Stimulated activated CD8-positive, alpha-beta memory T cell treated with anti-CD3 and anti-CD28 coated beads, Interleukin-4, amount 100 ng/mL, for 1 hour (primary cell): ENCODE measurements at places on chromosomes 1 and 21.

DNA sequence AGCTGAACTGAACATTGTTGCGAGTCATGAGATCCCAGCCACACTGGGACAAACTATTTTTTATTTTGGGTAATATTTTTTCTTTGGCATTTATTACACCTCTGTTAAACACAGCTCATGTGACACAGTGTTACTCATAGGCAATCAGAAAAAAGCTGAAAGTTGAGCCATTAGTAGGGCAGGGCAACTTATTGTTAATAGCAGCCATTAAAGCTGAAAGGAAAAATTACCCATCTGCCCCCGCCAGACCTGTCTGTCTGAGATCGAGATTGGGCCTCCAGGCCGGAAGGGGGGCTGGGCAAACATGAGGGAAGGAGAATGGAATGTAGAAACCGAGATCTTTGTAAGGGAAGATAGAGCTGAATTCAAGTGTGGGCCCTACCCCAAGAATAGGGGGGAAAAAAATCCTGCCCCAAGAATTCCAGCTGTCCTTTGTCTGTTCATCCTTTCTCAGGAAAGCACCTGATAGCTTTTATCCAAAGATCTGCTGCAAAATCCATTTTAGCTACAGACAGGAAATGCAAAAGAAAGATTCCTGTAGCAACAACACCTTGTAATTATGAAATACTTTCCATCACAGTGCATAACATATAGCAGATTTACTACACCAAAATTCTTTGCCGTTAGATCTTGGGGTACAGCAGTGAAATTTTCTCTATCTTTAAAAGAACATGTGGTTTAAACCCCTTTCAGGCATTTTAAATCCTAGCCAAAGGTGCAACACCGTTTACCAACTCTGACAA, 212.8 kb downstream of the PBX1 start:
- DNase-seq, result no peak

GRCh38 chr1:5526385-5526750, 465.9 kb downstream of the NPHP4 start:
- DNase-seq, result no peak

- DNase-seq, result no peak
These were observed 40.9 kb downstream of the ELK4 start for GRCh38 chr1:205590777-205591513.

DNA sequence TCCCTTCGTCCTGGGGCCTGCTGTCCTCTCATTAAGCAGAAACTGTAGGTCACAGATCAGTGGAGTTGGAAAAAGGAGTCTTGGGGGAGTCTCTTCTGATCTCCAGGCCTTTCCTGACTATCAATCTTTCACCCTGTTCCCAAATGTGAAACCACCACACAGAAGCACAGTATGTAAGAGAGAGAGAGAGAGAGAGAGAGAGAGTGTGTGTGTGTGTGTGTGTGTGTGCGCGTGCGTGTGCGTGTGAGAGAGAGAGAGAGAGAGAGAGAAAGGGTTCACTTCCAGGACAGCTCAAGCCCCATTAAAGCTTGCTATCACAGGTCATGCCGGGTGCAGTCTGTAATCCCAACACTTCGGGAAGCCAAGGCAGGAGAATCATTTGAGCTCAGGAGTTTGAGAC, 1.5 kb upstream of the TTC24 start:
- DNase-seq, result no peak

- DNase-seq, result no peak
These were observed 82.8 kb downstream of the GLIS1 start for GRCh38 chr1:53655931-53656746.

- no peak for DNase-seq
These were observed 40.3 kb downstream of the BTG3 start for GRCh38 chr21:17572431-17572830.

DNA sequence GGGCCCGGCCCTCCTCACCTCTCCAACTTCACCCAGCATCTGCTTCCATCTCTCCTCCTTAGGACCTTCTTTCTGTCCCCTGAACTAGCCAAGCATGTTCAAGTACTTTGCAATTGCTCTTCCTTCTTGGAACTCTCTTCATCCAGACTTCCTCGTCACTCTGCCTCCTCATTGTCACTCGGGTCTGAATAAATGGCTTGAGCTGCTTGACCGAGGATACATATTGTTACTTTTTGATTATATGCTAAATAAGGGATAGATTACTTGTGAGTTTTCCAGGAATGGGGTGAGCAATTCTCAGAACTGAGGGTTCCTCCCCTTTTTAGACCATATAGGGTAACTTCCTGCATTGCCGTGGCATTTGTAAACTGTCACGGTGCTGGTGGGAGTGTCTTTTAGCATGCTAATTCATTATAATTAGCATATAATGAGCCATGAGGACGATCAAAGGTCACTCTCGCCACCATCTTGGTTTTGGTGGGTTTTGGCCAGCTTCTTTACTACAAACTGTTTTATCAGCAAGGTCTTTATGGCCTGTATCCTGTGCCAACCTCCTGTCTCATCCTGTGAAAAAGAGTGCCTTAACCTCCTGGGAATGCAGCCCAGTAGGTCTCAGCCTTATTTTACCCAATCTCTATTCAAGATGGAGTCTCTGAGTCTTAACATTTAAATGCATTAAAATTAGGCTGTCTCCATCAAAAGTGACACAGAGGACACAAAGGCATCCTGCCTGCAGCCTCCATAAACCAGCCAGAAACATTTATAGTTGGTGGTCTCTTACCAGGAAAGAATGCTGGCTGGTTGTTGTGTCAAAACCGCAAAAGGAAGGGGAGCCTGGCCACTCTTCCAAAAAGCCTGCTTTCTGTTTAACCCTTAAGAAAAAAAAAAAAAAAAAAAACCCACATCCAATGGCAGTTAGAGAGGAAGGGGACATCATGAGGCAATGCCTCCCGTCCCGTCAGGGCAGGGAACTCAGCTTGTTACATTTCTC, 179.3 kb downstream of the KAZN start:
- no peak for DNase-seq

- no peak for DNase-seq
These were observed 140.5 kb upstream of the MAP1LC3C start for GRCh38 chr1:242139442-242139841.

- no peak for DNase-seq
These were observed 30.0 kb downstream of the PRKACB start for GRCh38 chr1:84174051-84174556.

DNA sequence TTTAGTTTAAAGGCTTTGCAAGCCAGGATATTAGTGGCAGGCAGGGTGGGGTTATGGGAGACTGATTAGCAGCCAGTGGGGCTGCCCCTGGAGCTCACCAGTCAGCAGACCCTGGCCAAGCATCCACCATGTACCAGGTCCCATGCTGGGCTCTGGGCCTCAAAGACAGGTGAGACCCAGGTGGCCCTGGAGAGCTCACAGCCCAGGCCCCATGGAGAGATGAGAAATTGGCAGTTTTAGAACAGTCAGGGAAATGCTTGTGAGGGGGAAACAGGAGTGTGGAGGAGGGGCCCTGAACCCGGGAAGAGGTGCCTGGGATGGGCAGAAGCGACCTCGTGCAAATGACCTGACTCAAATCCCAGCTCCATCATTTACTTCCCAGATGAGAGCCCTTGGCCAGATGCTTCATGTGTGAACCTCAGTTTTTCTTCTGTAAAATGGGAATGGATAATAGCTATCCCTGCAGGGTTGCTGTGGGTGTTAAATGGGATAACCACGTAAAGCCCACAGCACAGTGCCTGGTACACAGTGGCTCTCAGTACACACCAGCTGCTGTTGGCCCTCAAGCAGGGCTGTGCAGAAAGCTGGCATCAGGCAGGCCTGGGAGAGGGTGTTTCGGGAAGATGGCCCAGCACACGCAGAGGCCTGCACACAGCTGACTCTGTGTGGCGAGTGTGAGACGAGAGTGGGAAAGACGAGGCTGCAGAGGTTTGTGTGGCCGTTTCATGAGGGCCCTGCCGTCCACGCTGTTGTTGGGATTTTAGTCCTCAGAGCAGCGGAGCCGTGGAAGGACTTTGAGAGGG, 518.5 kb downstream of the PTPRU start:
- DNase-seq, result no peak

- DNase-seq, result no peak
These were observed 308.0 kb downstream of the MATN1 start for GRCh38 chr1:30415171-30415940.

DNA sequence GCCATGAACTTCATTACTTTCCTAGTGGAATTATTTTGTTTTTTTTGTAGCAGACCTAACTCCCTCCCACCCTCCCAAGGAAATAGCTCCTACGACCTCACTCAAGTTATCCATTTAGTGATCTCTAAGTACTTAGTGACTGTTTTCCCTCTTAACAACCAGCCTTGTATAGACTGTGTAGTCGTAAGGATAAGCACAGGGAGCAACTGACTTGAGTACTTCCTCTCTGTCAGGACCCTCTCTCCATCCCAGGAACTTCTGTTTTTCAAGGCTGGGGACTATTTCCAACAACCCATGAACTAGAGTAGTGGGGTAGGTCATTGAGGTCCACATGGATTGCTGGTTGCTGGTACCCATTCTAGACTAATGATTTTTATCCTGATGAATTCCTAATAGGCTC, 1.9 kb downstream of the AGO1 start:
- DNase-seq, result no peak

DNA sequence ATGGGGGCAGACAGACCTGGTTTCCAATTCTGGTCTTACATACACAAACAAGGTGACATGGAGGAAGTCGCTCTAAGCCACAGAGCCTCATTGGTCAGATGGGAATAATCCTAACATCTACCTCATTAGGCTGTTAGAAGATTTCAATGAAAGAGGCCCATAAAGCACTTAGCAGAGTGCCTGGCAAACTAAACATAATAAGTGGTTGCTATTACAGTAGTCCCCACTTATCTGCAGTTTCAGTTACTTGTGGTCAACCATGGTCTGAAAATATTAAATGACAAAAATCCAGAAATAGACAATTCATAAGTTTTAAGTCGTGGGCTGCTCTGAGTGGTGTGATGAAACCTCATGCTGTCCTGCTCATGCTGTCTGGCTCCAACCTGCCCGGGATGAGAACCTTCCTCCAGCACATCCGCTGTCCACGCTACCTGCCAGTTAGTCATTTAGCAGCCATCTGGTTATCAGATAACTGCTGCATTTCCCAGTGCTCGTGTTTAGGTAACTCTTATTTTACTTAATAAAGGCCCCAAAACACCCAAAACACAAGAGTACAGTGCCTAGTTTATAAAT, 112.3 kb downstream of the DDX20 start:
- no peak for DNase-seq

GRCh38 chr1:40848530-40849189, 13.5 kb downstream of the CITED4 start:
- DNase-seq, result no peak

DNA sequence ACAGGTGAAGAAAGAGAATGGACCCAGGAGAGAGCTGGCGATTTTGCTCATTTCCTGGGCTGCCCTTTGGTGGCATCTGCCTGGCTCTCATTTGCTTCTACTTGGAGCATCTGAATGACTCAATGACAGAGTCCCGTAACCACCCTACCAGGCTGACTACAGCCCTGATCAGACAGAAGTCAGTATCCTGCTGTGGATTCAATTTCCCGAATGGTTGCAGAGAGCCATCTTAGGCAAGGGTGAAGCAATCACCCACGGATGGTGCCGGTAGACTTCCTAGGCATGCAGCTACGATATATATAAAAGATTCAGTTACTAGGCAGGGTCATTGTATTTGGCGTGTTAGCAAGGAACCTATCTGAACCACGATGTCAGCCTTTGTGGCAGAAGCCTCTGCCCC, 10.2 kb downstream of the AJAP1 start:
- DNase-seq, result no peak

- DNase-seq, result no peak
These were observed 9.1 kb downstream of the PYCR2 start for GRCh38 chr1:225914947-225915346.

DNA sequence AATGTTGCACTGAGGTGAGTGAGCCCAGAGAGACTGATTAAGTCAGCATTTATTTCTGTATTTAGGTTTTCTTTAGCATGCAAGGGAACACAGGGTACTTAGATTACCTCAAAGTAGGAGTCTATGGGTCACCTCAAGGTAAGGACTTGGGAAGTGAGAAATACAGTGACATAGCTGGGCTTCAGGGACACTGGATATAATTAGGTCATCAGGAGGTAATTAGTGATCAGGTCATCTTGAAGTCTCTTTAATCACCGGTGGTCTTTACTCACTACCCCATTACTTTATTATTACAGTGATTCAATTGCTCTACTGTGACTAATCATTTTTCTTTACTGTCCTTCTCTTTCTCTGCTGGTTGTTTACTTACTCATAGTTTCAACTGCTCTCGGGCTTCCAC, 59.9 kb upstream of the KCNK1 start:
- no peak for DNase-seq

- peak; percentile 59 for DNase-seq
These were observed at the start of gene PCBP3 for GRCh38 chr21:45643021-45643980. PCBP3 (plus strand) TSS chr21:45643725; CDS start chr21:45850086, 206,361 bp downstream.

- no peak for DNase-seq
These were observed 83.4 kb upstream of the ACTL8 start for GRCh38 chr1:17671741-17672140.

GRCh38 chr1:24501371-24502064, 1.1 kb upstream of the RCAN3 start:
- no peak for DNase-seq

DNA sequence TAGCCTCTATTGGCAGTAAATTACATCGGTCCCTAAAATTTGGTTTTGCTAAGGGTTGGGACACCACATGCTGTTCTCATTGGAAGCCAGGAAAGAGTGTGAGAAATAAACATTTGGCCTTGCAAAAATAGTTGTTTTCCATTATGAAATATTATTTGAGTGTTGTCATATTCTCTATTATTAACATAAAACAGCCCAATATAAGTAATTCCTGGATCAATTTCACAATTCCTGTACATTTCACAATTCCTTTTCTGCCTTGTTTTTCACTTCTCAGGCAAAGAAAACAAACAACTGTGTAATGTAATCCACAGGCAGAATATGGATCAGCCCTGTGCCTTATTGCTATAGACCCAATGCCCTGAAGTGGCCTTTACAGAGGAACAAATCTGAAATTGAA, 40.5 kb downstream of the C1orf87 start:
- DNase-seq, result no peak

DNA sequence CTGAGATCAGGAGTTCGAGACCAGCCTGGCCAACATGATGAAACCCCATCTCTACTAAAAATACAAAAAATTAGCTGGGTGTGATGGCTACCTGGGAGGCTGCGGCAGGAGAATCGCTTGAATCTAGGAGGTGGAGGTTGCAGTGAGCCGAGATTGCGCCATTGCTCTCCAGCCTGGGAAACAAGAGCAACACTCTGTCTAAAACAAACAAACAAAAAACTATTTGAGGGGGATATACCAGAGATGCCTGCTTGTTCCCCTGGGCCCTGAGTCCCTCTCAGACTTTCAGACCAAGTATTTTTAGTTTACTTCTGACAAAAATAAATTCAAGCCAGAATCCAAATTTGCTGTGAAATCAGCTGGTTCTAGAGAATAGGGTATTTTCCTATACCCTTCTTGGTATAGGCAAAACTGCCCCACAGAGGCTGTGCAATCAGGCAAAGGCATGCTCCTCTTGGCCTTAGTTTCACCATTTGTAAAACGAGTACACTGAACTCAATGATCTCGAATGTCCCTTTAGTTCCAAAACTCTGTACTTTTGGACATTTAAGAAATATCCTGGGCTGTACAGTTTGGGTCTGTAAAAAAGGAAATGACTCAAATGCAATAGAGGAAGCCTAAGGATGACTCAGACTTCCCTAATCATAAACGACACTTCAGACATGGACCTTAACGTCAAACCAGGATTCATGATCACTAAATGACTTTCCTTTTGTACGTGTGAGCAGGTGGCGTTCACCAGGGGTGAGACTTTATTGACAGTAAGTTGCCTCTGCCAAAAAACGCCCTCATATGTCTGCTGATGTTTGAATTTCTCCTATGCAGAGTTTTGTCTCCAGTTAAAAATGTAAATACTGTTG, 16.1 kb downstream of the ENSA start:
- peak; percentile 20 for DNase-seq

- no peak for DNase-seq
These were observed 530 bp upstream of the CD244 start for GRCh38 chr1:160863061-160863773.
